ENCODE measurements at places on chromosomes 7 and 10.
A peak's percentile ranks its signal among the peaks of the same experiment; 100 is the strongest.

DNA sequence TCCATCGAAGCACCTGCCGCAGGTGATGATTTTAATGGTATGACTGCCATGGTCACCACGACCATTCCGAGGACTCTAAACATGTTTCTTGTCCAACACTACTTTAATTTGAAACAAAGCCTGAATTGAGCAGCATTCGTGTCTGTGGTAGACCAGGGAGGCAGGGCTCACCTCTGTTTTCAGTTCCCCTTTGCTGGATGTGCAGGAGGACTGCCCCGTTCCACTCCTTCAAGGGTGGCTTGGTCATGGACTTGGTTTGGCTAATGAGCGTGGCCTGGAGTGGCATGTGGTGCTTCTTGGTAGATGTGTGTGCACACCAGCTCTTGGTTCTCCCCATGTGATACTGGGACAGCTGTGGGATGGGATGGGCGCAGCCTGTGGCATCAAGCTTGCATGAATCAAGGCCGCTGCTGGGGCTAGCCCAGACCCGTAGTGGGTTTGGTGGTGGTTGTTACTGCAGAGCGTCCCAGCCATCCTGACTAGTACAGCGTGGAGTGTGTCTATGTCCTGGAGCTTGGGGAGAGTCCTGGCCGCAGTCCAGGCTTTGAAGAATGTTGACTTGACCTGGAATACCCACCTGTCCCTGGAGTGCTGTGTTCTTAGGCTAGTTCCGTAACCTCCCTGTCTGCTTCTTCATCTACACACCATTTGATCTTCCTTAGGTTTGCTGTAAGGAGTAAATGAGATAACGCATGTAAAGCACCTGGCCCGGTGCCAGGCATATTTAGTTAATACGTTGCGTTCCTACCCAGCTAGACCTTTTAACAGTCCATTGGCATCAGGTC is 34.8 kb downstream of the MGMT start:
- DNase-seq = no peak

DNA sequence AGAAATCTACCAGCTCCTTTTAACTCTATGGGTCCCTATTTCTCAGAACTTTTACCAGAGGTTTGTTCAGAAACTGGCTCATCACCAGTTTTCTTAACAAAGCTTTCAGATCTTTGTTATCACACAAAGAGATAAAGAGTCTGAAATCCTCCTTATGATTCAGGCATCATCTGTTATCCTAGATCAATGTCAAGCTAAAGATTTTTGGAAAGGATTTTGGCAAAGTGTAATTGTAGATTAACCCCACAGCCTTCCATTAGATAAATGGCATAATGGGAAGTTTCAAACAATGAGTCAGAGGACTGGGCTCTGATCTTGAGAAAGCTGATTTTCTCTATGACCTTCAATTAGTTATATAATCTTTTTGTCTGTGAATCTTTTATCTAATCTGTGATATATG is 192.2 kb downstream of the NXPH1 start:
- no peak for DNase-seq

- no peak for DNase-seq
Measured at GRCh38 chr7:73991522-73992100, 36.4 kb upstream of the ELN start.

- no peak for DNase-seq
Measured at GRCh38 chr10:65275296-65275695, 1650.5 kb upstream of the LRRTM3 start.

DNA sequence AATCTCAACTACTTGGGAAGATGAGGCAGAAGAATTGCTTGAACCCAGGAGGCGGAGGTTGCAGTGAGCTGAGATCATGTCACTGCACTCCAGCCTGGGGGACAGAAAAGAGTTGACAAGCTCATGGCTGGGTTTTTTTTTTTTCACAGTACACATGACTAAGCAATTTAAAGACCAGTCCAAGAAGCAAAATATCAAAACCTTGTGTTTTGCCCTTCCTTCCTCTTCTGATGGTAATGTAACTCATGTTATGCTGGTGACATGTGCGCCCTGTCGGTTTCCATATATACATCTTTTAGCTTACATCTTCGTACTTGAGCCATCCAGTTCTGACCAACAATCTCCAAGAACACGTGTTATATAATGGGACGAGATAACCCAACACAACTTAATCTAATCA is 237.7 kb upstream of the PLXDC2 start:
- DNase-seq = no peak

- DNase-seq = no peak
Measured at GRCh38 chr7:76352193-76352592, 6.6 kb downstream of the YWHAG start.

DNA sequence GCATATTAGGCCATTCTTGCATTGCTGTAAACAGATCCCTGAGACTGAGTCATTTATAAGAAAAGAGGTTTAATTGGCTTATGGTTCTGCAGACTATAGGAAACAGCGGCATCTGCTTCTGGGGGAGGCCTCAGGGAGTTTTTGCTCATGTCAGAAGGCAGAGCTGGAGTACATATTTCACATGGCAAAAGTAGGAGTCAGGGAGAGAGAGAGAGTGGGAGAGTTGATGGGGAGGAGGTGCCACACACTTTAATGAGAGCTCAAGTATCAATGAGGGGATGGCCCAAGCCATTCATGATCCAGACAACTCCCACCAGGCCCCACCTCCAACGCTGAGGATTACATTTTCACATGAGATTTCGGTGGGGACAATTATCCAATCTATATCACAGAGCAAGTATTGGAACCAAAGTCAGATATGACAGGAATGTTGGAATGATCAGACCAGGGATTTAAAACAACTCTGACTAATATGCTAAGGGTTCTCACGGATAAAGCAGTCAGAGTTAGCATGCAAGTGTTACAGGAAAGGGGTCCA is 795.3 kb upstream of the CELF2 start:
- no peak for DNase-seq

DNA sequence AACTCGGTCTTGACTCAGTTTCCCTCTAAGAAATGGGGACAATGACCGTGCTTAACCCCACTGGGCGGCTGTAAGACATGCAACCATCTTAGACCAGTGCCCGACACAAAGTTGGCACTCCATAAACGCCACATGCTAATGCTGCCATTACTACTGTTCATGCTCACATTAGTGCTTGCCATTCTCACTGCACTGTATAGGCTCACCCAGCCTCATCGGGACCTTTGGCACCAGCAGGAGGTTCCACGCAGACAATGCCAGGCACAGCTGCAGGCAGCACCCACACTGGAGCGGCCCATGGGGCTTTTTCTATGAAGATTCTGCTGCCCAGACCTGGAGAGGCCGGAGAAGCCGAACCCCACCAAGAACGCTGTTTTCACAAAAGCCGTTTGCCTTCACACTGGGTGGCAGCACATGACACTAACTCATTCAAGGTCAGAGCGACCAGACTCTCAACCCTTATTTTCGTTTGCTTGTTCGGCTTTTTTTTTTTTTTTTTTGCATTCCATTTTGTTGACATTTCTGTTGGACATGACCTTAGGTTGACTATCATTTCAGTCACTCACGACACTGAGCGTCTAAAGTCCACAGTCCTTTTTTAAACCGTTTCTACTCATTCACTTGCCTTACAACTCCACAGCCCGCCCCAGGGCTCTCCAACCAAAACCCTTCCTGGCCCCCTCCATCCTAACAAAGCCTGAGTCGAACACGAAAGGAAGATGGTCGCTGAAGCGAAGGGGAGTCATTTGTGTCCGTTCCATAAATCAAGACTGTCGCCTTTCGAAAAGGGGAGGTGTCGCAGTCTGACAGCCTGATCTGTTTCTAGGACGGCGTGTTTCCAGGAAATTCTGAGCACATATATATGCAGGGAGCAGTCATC is 124.4 kb upstream of the RNF32 start:
- no peak for DNase-seq

DNA sequence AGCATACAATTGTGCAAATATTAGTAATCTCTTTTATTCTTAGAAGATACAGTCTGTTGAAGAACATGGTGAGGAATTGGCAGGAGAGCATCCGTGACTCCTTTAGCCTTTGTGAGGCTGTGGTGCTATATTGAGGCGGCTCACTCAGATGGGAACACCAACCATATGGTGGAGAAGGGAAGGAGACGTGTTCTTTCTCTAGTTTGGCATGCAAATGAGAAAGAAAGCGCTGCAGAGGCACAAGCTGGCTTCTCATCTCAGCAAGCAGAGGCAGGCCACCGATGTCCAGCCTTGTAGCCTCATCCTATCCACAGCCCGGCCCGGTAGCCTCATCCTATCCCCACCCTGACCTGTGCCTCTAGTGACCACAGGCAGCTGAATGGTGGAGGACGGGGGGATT is 288.3 kb downstream of the CAMK1D start:
- DNase-seq = no peak

GRCh38 chr10:65566906-65567305 is 1358.9 kb upstream of the LRRTM3 start:
- DNase-seq = no peak

DNA sequence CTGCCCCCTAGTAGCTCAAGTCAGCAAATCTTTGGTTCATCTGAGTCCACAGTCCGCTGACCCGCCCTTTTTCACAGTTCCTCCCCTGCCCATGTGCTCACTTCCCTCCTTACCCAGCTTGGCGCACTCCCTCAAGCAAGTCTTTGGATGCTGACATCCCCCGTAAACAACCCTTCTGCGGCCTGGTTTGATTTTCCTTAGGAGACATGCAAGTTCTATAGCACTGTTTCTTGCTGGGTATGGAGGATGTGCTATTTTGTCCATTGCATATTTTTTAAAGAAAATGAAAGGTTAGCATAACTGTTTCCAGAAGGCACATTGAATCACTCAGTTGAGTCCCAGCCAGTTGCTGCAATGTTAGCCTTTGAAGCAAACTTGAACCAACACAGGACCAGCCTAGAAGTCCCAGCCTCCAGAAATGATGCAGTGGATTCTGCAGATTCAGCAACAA is 38.2 kb downstream of the HTRA1 start:
- DNase-seq = no peak

DNA sequence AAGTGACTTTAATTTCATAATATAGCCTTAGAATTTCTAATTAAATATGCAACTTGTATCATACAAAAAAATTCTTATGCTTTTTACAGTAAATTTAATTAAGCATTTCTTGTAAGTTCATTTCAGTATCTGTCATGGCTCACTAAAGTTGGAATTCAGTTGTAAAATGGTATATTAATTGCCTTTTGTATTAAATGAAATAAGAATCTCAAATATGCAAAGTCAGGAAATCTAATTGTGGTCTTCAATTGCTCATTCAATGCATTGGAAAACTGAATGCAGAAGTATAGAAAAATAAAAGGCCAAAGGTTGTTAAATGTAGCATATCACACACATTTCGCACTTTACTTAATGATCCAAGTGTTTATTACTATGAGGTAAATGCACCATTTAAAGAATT is 189.5 kb downstream of the PHF14 start:
- no peak for DNase-seq

DNA sequence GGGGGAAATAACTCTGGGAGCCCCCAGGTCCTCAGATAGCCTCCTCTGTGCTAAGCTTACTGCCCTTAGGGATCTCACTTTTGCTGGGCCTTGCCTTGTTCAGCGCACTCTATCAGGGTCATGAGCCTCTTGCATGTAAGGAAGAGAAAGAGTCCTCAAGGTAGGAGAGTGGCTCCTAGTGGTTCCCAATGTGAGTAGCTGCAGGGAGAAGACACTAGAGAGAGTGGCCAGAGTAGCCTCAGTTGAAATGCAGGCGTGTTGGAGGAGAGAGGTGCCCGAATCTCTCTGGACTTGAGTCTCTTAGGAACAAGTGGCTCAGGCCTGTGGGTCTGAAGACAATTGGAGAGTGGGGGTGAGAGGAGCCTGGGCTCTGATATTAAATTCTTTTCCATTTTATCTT is 94.3 kb upstream of the SORCS3 start:
- DNase-seq = no peak

DNA sequence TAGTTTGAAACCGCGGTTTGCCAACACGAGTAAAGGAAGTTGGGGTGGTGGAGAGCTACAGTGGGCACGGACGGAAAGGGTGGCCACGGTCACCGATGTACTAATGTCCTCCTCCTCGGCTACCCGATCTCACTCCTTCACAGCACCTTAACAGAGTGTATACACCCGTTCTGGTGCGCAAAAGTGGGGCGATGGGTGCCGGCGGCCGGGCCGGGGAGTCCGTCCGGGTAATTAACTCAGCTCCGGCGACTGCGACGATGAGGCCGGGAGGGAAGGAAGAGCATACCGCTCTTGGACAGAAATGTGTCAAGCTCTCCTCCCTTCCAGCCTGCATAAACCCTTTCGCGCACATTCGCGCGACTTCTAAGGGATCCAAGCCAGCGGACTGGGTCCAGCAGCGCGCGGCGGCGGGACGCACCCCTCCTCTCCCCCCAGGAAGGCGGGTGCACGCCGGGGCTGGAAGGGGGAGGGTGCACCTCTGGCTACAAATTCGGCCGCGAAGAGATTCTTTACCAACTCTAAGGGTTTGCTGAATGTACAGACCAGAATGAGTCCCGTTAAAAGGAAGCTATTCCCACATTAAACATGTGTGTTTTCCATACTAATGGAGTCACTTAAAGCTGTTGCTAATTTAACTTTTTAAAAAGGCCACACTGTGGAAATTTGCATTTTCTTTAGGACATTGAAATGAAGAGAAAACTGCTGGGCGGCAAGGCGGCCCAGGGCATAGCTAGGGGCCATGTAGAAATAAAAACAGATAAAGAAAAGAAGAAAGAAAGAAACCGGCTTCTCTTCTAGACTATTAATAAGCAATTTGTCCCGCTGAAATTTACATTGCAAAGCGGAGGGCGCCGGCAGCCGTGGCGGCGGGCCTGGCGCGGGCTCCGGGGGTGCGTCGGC is 6.6 kb upstream of the EBF3 start:
- DNase-seq = no peak

- DNase-seq = no peak
Measured at GRCh38 chr7:36045326-36045725, 107.7 kb upstream of the EEPD1 start.

DNA sequence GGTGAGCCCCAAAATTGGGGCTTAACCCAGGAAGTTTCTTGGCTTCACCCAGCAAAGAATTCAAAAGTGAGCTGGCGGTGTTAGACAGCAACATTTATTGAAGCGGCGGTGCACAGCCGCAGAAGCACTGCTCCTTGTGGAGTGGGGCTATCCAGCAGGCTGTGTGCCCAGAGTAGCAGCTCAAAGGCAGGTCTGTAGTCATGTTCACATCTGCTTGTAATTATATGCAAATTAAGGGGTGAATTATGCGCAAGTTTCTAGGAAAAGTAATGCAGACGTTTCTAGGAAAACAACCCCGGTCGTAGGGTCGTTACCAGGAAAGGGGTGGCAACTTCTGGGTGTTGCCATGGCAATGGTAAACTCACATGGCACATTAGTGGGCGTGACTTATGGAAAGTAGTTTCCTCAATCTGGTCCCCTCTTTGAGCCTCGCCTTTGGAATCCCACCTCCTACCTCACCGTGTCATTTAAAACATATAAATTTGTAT is 13.7 kb upstream of the KBTBD2 start:
- DNase-seq = peak; percentile 25

DNA sequence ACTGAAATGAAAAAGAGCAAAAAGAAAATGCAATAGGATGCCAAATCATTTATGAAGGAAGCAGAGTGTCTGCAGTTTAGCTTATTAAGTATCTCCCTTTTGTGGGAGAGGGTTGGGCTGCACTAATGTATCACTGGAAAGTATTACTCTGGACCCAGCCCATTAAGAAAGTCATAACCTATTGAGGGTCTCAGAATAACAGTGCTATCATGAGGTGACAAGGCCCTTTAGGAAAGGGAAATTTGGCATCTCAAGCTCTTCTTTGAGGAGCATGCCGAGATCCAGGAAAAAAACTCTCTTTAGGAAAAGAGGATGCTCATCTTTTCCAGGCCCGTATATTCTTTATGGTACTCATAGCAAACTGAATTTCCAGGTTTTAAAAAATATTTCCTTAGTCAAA is 114.6 kb downstream of the PRKG1 start:
- no peak for DNase-seq

Data from activated T-helper 1 cell treated with anti-CD3 and anti-CD28 coated beads, Interleukin-2, amount 50 U/mL, for 16 hours (primary cell).